ENCODE measurements at places on chromosomes 11 and 22.

GRCh38 chr11:130338667-130339066 is 23.9 kb upstream of the ZBTB44 start:
- no peak for DNase-seq

DNA sequence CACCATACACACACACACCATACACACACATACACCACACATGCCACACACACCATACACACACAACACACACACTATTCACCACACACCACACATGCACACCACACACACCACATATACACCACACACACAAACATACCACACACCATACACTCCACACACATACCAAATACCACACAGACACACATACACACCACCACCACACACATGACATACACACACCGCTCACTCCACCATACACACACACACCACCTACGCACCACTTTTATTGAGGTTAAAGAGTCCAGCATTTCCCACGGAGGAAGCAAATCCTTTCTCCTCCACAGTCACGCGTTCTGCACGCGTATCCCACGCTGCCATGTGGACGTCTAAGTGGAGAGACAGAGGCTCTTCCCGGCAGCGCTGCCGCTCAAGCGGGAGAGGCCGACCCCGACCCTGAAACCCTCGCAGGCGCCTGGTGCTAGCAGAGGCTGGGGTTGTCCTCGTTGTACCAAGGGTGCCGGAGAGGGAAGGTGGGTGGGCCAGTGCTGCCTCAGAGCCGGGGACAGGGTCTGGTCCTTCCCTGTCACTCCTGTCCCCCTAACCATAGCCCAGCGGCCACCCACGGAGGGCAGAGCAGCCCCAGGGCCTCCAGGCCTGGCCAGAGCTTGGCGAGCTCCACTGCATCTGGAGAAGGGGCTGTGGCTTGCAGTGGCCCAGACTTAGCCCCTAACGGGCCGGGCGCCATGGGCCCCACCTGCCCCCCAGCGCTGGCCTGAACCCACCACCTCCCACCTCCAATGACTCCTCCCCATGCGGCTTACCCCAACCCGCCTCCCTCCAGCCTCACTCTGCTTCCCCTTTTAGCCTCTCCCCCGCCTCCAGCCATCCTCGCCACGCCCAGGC is 1495.0 kb downstream of the BRD1 start:
- no peak for DNase-seq

DNA sequence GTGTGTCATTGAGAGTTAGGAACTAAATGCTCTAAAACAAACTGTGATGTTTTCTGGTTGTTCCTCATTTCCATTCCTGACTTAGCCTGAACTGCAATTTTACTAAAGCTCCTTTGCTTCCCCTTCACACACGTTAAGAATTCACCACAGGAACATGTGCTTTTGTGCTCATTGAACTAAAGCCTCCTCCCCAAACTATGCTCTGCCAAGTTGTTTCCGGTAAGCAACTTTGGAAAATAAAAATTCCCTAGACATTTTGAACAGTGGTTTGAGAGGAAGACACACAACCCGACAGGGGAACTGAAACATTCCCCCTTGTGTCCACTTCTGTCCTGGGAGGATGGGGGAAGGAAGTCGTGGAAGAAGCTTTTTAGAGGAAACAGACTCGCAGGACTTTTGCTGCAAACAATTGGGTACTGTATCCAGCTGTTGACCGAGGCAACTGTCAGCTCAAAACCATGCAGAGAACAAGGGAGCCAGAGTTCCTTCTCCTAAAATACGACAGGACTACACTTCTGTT is 66.9 kb downstream of the GAB2 start:
- no peak for DNase-seq

DNA sequence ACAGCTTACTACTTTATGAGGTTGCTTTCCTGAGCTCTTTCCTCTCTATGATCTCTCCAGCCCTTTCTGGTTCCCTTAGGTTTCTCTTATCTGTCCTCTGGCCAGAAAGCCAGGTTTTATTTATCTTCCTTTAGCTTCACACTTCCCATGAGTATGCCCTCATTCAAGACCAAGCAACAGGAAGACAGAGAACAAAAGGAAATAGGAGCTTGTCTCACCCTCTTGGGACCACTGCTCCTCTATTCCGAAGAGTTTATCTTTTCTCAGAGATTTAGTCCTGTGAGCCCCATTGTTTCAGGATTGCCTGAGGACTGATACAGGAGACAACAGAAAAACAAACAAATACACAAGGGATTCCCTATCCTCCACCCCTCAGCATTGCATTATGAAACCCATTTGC is 62.4 kb upstream of the CCDC179 start:
- no peak for DNase-seq

- no peak for DNase-seq
These were observed 42.0 kb downstream of the OR4D9 start for GRCh38 chr11:59553323-59553722.

GRCh38 chr11:4671741-4672140 is 25.9 kb downstream of the OR51E2 start:
- no peak for DNase-seq

- DNase-seq, result no peak
These were observed 10.3 kb downstream of the TRPM5 start for GRCh38 chr11:2434008-2434407.

DNA sequence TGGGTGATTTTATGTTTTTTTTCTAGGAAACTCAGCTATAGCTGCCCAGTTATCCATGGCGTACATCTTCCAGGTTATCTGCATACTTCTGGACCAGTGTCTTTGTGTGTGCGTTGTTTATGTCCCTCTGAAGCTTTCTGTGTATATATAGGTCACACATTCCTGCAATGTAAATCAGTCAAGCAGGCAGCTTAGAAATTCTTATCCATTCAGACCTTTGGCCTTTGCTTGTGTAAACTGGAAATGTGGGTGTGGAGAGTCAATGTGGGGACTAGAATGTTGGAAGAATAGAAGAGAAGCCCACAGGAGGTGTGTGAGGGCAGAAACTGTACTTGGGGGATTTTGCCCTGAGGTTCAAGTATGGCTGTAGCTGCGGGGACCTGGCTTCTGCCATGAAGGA is 51.7 kb downstream of the BARX2 start:
- DNase-seq, result no peak

DNA sequence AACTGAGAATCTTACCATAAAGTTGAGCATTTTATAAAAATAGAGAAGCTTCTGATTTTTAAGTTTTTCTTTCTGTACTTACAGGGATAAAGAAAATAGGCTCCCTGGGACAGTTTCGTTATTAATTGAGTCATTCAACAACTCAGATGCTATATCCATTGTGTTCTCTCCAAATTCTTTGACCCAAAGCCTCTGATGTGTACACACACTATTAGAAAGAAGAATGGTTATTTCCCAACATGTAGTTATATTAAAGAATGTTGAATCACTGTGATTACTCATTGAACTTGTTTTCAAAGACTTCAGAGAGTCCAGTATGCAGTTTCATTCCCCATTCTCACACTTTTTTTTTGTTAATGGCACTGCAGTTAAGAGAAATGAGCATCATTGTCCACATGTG is 734.3 kb upstream of the ARHGAP42 start:
- DNase-seq, result no peak

- DNase-seq, result no peak
These were observed 24.1 kb upstream of the ASPHD2 start for GRCh38 chr22:26404851-26405421.

DNA sequence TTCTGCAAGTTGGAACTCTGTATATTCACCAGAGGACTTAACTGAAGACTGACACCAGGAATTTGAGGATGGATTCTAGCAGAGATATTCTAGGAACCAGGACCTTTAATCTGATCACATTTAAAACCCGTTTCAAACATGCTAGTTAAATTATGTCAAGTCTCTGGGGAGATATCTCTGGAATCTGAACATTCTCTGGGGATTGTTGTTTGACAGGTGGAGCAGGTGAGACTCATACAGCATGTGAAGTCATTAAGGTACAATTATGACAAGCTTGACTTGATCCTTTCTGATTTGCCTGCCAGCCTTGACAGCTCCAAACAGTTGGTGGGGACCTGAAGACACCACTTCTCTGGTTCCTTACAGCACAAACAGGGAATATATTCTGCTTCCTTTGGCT is 100.3 kb downstream of the FAT3 start:
- DNase-seq, result no peak

DNA sequence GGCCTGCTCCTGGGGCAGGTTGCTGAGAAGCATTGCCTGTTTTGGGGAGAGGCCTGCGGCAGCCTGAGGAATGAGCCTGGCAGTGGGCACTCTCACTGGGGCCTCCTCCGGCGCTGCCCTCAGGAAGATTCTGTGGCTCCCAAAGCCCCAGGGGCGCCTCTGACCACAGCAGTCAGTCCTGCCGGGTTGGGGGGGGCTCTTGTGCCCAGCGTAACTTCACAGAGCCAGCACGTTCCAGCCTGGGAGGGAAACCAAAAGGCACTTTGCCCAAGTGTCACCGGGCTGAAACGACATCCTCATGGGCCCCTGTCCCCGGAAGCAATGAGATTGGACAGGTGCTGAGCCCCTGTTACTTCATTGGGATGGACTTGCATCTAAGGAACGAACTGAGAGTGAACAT is 4.3 kb upstream of the LRP5 start:
- DNase-seq, result no peak

GRCh38 chr11:111006227-111006626 is 239.3 kb upstream of the POU2AF2 start:
- no peak for DNase-seq

Measured in GOT3 (cell line).